ENCODE measurements at places on chromosomes 2 and 18.

DNA sequence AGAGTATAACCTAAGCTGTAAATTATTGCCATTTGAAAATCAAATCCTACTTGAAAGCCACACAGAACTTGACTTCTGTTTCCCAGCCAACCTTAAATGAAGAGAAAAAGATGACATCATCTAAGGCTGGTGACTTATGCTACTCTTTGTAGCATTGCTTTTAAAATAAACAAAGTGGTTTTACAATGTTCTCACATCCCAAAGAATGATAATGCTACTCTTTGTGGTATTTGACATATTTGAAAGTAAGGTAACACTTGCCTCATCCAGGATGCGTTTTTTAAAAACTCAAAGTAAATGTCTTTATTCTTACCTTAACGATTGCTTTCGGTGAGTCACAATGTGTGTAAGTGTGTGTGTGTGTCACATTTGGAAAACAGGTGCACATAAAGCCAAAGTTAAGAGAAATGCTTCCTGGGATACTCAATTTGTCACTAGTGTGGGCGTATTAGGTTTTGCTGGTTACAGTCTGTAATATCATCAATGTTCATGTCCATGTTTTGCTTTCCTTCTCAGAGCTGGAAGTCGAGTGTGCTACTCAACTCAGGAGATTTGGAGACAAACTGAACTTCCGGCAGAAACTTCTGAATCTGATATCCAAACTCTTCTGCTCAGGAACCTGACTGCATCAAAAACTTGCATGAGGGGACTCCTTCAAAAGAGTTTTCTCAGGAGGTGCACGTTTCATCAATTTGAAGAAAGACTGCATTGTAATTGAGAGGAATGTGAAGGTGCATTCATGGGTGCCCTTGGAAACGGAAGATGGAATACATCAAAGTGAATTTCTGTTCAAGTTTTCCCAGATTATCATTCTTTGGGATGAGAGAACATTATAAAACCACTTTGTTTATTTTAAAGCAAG is 2.6 kb downstream of the PMAIP1 start:
- DNase-seq: no peak

- no peak for DNase-seq
Measured at GRCh38 chr2:71896385-71897136, 251.1 kb downstream of the CYP26B1 start.

- no peak for DNase-seq
Measured at GRCh38 chr2:43701111-43701510, 24.9 kb upstream of the C1GALT1C1L start.

- DNase-seq: no peak
Measured at GRCh38 chr2:43685357-43685756, 9.1 kb upstream of the C1GALT1C1L start.

DNA sequence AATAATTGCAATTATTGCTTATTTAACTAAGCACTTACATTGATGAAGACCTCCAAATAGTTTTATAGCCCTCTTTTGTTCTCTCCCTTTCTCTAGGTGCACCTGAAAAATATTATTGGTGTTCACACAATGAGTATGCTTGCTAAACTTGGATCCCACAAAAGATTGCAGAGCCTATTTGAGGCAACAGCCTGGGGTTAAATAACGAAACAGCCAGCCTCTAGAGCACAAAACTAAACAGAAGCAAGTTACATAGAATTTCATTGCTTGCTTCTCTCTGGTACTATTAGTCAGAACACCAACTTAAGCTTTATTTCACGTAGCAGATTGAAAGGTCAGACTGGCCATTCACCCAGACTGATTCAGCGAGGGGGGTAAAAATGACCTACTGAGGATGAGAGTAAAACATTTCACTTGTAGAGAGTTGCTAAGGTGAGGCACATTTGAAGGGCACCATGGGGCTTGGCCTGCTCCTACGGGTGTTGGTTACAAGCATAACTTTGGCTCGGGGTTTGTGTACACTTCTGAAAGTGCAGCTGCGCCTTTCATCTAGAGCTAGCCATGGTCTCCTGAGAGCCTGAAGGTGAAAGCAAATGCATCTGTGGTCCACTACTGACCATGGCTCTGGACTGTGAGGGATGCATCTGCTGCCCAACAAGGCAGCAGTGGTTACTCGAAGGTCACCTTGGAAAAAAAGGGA is 225.1 kb upstream of the LRRTM1 start:
- DNase-seq: no peak
